ENCODE measurements at places on chromosomes 13 and 19.

DNA sequence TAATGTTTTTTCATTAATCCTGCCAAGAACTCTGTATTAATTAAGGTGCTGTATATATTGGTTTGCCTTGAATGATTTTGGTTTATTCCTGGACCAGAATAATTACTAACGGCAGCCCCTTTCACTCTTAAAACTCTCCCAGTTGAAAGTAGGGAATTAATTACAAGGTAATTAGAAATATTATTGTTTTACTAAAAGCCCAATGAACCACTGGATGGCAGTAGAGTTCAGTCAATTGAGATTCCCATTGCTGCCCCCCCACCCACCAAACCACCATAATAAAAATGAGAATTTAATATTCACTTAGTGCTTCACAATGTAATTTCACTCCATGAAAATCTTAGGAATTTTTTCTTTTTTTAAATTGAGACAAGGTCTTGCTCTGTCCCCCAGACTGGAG is 13.7 kb downstream of the WBP4 start:
- DNase-seq = peak; percentile 54

DNA sequence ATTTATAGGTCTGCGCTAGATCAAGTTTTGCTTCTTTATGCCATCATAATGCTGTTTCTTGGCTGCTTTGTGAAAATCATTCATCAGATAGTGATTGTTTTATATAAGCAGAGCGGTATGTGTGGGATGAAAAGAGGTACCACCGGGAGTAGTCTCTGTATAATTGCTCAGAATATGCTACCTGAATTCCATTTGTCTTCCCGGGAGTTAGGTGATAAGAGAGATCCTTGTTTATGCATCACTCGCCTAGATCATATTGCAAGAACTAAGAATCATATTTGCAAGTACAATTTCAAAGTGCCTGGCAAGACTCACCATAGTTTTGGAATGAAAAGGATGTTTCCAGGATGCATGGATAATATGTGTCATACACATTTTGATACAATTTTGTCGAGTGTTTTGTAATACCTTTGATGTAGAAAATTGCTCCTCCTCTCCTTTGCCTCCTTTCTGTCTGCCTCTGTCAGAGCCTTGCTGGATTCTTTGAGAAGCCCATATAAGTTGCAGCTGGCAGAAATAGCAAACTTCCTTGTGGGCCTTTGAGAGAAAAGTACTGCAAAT is 1306.0 kb upstream of the SLC10A2 start:
- DNase-seq = no peak

- no peak for DNase-seq
Observed at GRCh38 chr13:110593430-110594130, 21.8 kb upstream of the NAXD start.

- DNase-seq = no peak
Observed at GRCh38 chr13:40060296-40061007, 405.0 kb downstream of the COG6 start.

- no peak for DNase-seq
Observed at GRCh38 chr13:21359855-21360254, 99.2 kb downstream of the ZDHHC20 start.

- DNase-seq = no peak
Observed at GRCh38 chr13:30022796-30023195, 172.4 kb upstream of the UBL3 start.

Measured in naive thymus-derived CD4-positive, alpha-beta T cell (primary cell).